ENCODE measurements at places on chromosomes 6 and 20. TPM values are rescaled to one million over a fixed set of nuclear protein-coding genes. Genes with fewer than 3 reads are reported as not detected.

Gene PBOV1
- not detected for polyA plus RNA-seq

Gene VWA7
- 1.4 TPM for polyA plus RNA-seq

Gene GLP1R
- polyA plus RNA-seq, result not detected

Gene IMPG1
- polyA plus RNA-seq, result not detected

Gene SEL1L2
- not detected for polyA plus RNA-seq

Gene NELFE
- polyA plus RNA-seq, result 63.6 TPM

Gene SLC52A3
- not detected for polyA plus RNA-seq

Gene NOX3
- polyA plus RNA-seq, result not detected

Gene BPIFB4
- polyA plus RNA-seq, result not detected

Gene SLA2
- polyA plus RNA-seq, result not detected

Gene CRISP3
- not detected for polyA plus RNA-seq

Gene SOX18
- polyA plus RNA-seq, result not detected

Gene LY6G6F
- not detected for polyA plus RNA-seq

Gene OPRL1
- 1.2 TPM for polyA plus RNA-seq

Gene CLVS2
- 0.02 TPM for polyA plus RNA-seq

Gene TREML1
- not detected for polyA plus RNA-seq

Gene SALL4
- polyA plus RNA-seq, result 0.03 TPM

Gene CNKSR3
- polyA plus RNA-seq, result 6.7 TPM

Gene OR2H2
- polyA plus RNA-seq, result not detected

Gene SLC26A8
- not detected for polyA plus RNA-seq

Gene JAG1
- 9.4 TPM for polyA plus RNA-seq

Gene ARMH2
- polyA plus RNA-seq, result not detected

Gene GMNN
- polyA plus RNA-seq, result 22.2 TPM

Gene OR2J2
- not detected for polyA plus RNA-seq

Gene DOP1A
- polyA plus RNA-seq, result 6.0 TPM

Gene HELZ2
- 12.2 TPM for polyA plus RNA-seq

Gene SPATA25
- 1.0 TPM for polyA plus RNA-seq

Gene PKHD1
- polyA plus RNA-seq, result not detected

Gene TRIM38
- polyA plus RNA-seq, result 3.3 TPM

Gene STK38
- 14.6 TPM for polyA plus RNA-seq

Gene LST1
- not detected for polyA plus RNA-seq

Gene CD93
- 0.02 TPM for polyA plus RNA-seq

Gene RAET1L
- not detected for polyA plus RNA-seq

Gene PGM3
- polyA plus RNA-seq, result 64.3 TPM

Gene TCP1
- polyA plus RNA-seq, result 123 TPM

Gene OTOR
- polyA plus RNA-seq, result not detected

Gene PNLDC1
- not detected for polyA plus RNA-seq

Gene ECHDC1
- polyA plus RNA-seq, result 33.1 TPM

Gene SNAP91
- polyA plus RNA-seq, result not detected

Gene TRAPPC3L
- polyA plus RNA-seq, result not detected

Gene SLC22A23
- polyA plus RNA-seq, result 1.6 TPM

Gene HACE1
- 3.7 TPM for polyA plus RNA-seq

Gene EYA2
- polyA plus RNA-seq, result 5.4 TPM

Gene LGSN
- polyA plus RNA-seq, result not detected

Gene POLH
- 13.1 TPM for polyA plus RNA-seq

Gene MRPS18B
- polyA plus RNA-seq, result 51.2 TPM

Gene NMBR
- polyA plus RNA-seq, result not detected

Gene MANEA
- 3.9 TPM for polyA plus RNA-seq

Gene RAET1G
- polyA plus RNA-seq, result 4.2 TPM

Gene TINAG
- not detected for polyA plus RNA-seq

Gene SLC22A7
- polyA plus RNA-seq, result not detected

Gene SPTLC3
- 0.56 TPM for polyA plus RNA-seq

Gene NRSN1
- not detected for polyA plus RNA-seq
